Activated naive CD4-positive, alpha-beta T cell (primary cell): ENCODE measurements at places on chromosomes 7 and 10.

GRCh38 chr10:2225609-2226008 is 488.3 kb upstream of the ADARB2 start:
- no peak for DNase-seq

GRCh38 chr10:18144928-18145327 is 4.7 kb downstream of the CACNB2 start:
- DNase-seq = no peak

GRCh38 chr7:16590424-16590823 is 55.1 kb downstream of the ANKMY2 start:
- no peak for DNase-seq

- peak; percentile 78 for DNase-seq
These were observed 31.8 kb upstream of the OCM2 start for GRCh38 chr7:98021588-98022351.

GRCh38 chr10:31143331-31143935 is 111.8 kb upstream of the ZNF438 start:
- DNase-seq = no peak

DNA sequence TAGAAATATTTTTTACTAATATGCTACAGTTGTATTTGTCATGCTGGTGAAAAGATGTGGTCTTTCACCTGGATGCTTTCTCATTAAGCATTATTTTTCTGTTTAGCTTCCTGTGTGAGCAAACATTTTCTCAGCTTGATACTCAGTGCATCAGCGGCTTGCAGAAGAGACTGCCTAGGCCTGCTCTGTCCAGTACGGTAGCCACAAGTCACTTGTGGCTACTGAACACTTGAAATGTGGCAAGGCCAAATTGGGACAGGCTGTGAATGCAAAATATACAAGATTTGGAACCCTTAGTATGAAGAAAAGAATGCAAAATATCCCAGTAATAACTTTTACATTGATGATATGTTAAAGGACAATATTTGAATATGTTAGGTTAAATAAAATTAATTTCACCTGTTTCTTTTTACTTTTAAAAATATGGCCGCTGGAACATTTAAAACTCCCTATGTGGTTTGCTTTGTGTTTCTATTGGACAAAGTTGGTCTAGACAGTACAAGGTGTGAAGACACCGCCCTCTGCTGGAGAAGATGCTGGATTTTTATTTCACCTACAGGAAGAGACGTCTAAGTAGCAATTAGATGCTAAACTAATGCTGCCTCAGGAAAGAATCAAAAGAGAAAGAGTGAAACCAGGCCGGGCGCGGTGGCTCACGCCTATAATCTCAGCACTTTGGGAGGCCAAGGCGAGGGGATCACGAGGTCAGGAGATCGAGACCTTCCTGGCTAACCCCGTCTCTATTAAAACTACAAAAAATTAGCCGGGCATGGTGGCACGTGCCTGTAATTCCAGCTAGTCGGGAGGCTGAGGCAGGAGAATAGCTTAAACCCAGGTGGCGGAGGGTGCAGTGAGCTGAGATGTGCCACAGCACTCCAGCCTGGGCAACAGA is 5.3 kb downstream of the SRGN start:
- DNase-seq = peak; percentile 15

- no peak for DNase-seq
These were observed 46.0 kb upstream of the CDK13 start for GRCh38 chr7:39904077-39904486.

- DNase-seq = no peak
These were observed 238.2 kb downstream of the SEMA3D start for GRCh38 chr7:84948634-84949033.

DNA sequence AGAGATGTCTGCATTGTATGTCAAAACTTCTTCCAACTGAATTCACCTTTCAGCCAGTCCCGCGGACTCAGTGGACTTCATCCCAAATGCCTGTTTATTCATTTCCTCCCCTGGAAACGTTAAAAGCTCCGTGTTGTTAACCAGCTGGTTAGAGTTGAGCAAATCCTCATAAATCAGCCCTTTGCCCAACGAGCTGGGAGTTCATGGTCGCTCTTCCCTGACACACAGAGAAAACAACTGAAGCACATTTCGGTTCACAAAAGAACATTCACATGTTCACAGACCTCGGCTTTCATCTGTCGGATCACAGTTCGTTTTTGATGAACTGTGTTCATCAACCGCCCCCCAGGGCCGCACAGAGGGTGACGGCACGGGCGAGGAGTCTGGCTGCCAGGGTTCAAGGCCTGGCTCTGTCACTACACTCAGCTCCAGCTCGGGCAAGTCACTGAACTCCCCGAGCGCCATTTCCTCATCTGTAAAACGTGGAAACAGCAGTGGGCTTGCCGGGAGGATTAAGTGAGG is 62.6 kb downstream of the GLI3 start:
- no peak for DNase-seq
